WERI-Rb-1 (cell line): ENCODE measurements at places on chromosomes 16 and 17.

- no peak for DNase-seq
Observed at GRCh38 chr16:85607796-85608514, 5.2 kb upstream of the GSE1 start.

- DNase-seq = no peak
Observed at GRCh38 chr16:87199901-87200300, 117.3 kb downstream of the C16orf95 start.

DNA sequence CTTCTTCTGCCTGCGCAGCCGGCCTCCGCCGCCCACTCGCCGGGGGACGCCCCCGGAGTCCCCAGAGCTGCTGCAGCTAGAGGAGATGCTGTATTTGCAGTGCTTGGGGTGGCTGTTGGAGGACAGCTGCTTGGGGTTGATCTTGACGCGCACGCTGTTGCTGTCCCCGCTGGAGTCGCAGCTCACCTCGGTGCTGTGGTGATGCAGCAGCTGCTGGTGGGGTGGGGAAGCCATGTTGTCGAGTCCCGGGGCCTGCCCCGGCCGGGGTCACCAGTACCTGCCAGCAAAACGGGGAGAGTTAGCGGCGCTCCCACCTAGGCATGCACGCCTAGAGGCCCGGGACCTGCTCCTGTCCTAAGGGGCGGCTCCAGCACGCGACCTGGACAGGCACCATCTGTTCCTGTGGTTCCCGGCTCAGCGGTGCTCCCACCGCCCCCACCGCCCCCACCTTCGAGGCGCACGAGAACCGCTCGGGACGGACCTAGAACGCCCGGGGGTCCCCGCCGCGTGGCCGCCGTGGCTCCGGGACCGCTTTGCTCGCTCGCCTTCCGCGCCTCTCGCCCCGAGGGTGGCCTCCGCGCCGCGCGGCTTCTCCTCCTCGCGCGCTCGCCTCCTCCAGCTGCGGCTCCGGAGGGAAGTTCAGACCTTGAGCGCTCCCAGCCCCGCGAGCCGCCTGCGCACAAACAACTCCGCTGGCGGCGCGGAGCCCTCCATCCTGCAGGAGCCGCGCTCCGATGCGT lies 863 bp downstream of the ADCY9 start:
- peak; percentile 56 for DNase-seq

DNA sequence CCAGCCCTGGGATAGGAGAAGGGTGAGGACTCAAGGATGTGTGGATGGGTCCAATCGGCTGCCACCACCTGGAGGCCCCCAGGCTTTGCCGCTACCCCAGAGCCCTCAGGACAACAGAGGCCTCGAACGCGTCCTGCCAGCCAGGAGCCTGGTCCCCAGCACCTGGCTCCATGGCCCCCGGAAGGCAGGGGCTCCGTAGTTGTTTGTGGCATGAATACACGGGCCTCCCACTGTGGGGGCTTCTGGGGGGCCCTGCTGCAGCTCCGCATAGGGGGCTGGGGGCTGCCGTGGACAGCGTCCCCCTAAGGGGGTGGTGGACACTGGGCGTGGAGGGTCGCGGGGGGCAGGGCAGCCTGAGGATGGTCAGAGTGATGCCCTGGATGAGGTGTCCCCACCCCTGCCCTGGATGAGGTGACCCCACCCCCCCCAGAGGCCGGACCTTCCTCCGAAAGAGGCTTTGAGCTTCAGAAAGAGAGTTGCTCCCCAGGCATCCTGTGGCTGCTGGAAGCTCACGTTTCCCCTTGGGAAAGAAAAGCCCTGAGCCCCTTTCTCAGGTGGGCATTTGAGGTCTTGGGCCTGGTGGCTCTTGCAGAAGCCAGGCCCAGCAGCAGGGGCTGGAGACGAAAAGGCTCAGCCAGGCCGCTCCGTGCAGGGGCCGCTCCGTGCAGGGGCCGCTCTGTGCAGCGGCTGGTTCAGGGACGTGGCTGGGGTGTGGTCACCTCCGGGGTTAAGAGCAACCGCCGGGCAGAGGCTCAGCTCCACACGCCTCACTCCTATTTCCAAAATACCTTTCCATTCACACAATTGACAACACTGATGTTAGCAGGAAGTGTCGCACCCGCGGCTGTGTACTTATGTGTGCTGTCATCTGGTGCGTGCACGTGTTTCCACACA lies 40.3 kb upstream of the GNG13 start:
- no peak for DNase-seq

DNA sequence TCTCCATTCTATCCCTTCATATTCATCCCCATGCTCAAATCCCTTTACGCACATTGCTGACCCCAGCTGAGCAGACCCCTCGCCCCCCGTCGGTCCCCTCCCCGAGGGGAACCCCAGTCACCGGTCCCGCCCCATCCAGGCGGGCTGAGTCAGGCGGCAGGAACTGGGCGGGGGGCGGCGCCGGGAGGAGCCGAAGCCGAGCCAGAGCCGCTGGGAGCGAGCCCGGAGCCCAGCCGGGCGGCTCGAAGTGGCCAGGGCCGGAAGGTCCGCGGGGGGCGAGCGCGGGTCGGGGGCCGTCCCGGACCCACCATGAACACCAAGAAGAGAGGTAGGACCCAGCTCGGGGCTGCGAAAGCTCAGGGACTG lies 8.6 kb downstream of the RIPOR1 start:
- no peak for DNase-seq

DNA sequence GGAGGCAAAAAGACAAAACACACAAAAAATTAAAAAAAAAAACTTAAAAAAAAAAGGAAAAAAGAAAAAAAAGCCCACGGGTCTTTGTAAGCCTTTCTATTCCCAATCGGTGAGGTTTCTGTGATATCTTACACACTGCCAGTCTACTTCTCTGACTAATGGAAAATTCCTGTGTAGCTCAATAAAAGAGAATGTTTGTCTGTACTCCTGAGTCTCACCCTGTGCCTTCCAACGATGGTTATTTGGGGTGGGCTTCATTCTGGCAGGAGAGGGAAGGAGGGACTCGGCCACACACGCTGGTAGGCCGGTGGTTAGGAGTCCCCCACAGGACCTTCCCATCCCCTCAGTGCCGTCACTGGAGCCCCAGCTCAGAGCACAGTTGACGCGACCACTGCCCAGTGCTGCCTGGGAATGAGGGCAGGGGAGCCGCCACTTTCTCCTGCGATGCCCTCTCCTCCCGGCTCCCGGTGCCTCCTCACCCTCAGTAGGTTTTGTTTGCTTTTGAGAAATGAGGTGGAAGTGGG lies 68.0 kb downstream of the AMFR start:
- DNase-seq = no peak

GRCh38 chr17:75849724-75850123 lies 5.4 kb downstream of the WBP2 start:
- no peak for DNase-seq

DNA sequence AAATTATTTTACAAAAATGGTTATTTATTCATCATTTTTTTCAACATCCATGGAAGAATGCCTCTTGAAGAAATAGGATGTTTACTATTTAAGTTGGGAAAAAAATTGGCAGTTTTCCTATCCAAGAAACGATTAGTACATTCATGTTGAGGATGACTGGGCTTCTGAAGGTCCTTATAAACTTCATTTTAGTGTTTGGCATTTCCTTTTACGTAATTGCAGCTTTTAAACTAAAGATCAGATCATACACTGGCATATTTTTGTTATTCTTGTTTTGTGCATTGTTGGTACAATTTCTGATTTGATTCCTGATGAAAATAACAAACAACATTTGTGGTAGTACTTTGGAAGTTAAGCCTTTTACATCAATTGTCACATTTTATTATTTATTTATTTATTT lies 11.5 kb downstream of the KCNJ16 start:
- no peak for DNase-seq

DNA sequence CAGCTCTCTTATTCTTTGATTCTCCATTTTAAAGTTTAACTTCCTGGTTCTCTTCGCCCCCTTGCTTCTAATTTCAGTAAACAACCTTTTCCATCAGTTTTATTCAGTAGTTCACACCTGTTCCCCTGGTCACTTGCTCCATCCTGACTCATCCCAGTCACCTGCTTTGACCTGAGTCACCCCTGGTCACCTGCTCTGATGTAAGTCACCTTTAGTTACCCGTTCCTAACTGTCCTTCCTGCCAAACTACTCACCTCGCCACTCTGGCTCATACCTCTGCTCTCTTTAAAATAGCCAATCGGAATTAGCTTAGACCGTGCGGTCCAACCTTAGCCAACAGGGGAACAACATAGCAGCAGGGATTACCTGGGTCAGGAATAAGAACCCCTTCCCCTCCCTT lies 4.7 kb upstream of the NLRC5 start:
- no peak for DNase-seq

- DNase-seq = no peak
Observed at GRCh38 chr17:82844796-82845162, 5.0 kb upstream of the ZNF750 start.

DNA sequence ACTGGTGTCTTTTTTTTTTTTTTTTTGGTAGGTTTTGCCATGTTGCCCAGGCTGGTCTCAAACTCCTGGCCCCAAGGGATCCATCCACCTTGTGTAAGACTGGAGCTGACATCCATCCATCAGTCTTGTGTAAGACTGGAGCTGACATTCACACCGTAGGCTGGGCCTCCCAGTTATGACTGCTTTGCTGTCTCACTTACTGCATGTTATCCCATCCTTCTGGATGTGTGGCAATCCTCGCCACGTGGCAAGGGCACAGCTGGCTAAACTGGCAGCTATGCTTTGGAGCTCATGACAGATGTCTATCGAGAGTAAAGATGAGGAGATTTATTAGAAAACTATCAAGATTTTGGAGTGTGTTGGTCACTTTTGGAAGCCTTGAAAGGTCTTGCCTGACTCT lies 115.1 kb downstream of the ABCA8 start:
- DNase-seq = no peak

DNA sequence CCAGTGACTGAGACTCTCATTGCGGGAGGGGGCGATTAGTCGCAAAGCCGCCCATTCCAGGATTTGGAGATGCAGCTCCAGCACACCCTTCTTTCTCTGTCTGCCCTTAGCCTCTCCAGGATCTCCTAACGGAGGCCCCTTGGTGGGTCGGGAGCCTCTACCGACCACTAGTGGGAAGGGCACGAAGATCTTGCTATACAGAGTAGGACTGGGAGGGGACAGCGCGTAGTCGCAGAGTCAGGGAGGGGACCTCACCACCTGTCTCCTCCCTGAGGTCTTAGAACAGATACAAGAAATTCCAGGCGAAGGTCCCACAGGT lies 588 bp upstream of the SMTNL2 start:
- peak; percentile 88 for DNase-seq

GRCh38 chr17:28563475-28563874 lies 7.8 kb downstream of the PIGS start:
- no peak for DNase-seq

GRCh38 chr16:78122774-78123315 lies 23.4 kb downstream of the WWOX start:
- DNase-seq = peak; percentile 14

- DNase-seq = no peak
Observed at GRCh38 chr16:56753410-56753809, 23.5 kb downstream of the NUP93 start.

- DNase-seq = no peak
Observed at GRCh38 chr16:47156680-47157215, 13.0 kb upstream of the NETO2 start.
